ENCODE measurements at places on chromosomes 11 and 22.

DNA sequence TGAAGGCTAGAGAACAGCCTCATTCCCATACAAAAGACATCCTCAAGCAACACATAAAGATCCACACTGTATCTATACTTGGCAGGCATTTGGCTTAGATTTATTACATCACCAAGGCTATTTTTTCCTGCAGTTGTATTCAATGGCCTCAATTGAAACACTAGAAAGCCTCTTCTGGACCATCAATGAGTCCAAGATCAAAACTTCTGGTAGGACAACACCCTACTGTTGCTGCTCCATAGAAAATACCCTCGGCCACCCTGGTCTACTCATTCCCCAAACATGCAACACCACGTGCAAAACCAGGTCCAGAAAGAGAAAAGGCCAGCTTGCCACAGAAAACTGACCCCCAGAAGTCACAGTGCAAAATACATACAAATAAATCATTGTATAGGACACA is 56.9 kb upstream of the CADM1 start:
- no peak for DNase-seq

GRCh38 chr11:26964339-26964738 is 29.6 kb upstream of the FIBIN start:
- DNase-seq = no peak

GRCh38 chr11:2681408-2682145 is 18.2 kb downstream of the KCNQ1OT1 start:
- no peak for DNase-seq

- no peak for DNase-seq
Measured at GRCh38 chr22:36356708-36357624, 30.8 kb downstream of the MYH9 start.

DNA sequence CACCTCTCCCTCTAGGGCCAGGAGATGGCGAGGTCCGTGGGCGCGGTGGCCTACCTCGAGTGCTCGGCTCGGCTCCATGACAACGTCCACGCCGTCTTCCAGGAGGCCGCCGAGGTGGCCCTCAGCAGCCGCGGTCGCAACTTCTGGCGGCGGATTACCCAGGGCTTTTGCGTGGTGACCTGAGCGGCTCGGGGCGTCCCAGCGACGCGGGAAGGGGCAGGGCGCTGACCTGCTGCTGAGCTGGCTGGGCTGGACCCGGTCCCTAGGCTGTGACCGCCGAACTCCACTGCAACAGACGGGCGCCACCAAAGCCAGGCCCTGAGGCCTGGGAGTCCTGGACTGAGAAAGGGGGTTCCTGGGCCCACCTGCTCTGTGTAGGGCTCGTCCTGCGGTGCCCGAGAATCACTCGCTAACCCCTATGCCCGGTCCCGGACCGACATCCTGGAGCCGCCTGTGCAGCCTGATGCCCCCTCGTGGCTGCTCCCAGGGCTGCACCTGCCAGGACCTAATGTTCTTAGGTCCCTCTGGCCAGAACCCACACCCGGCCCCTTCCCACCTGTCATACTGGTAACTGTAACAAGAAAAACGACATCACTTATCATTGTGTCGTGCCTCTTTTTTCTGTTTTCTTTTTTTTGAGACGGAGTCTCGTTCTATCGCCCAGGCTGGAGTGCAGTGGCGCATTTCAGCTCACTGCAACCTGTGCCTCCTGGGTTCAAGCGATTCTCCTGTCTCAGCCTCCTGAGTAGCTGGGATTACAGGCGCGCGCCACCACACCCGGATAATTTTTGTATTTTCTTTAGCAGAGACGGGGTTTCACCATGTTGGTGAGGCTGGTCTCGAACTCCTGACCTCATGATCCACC is 15.0 kb downstream of the RHOD start:
- peak; percentile 63 for DNase-seq

DNA sequence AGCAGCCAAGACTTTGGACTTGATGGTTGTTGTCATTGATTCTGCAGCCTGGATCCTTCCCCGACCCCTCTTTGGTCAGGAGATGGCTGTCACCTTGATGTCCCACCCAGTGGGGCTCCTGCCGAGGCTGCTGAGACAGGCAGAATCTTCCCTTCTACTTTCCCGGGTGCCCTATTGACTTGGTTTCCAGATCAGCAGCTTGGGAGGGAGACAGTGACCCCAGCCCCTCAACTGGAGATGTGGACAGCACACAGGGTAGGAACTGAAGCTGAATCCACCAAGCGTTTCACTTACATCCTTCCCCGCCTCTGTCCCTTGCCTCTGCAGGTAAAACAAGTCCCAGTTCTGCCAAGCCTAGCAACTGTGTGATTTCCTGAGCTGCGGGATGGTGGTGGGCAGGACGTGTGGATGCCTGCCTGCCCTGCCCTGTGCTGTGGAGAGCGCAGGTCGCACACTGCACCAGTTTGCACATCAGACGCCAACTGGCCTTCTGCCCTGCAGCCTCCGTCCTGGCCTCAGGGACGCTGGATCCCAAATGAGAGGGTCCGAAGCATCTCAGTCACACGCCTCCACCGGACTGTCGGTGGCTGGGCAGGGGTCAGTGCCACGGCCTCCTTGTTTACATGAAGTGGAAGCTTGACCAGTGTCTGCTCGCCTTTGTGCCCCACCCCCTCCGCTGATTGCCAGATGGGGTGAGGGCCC is 34.6 kb downstream of the FAM83F start:
- DNase-seq = no peak

DNA sequence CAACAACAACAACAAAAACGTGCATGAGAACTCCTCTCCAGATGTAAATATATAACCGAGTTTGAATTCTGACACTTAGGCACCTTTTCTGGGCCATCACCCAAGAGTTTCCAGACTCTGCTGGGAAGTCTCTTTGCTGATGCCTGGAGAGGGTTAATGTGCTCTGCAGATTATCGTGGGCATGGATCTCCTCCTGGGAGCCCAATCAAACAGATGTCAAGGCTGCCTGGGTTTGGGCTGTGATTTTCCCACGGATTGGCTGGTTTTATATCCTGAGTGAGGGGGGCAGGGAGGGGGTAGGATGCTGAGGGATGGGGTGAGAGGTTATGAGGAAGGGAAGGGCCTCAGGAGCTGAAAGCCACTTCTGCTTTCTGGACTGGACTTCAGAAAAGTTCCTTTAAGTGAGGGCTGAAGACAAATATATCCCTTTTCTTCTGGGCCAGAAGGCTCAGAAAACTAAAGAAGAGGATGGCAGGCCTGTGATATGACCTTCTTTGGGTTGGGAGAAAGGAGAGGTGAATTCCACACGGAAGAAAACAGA is 4.2 kb downstream of the ELF5 start:
- no peak for DNase-seq

DNA sequence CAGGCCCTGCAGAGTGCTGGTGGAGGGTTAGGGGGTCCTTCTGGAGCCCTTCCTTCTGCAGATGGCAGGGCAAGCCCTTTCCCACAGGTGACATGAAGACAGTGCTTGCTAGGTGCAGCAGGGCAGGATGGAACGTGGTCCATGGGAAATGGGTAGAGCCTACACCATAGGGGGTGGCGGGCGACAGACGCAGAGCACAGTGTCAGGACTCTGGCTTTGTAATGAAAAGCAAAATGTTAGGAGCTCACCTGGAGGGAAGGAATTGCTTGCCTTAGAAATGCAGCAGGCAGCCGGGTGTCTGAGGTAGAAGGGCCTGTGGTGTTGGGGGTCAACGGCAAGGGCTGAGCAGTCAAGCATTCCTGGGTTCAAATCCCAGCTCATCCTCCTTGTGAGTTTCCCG is 54.9 kb downstream of the ARHGAP8 start:
- DNase-seq = no peak

- DNase-seq = no peak
Measured at GRCh38 chr11:8871962-8872361, 39.0 kb upstream of the AKIP1 start.

DNA sequence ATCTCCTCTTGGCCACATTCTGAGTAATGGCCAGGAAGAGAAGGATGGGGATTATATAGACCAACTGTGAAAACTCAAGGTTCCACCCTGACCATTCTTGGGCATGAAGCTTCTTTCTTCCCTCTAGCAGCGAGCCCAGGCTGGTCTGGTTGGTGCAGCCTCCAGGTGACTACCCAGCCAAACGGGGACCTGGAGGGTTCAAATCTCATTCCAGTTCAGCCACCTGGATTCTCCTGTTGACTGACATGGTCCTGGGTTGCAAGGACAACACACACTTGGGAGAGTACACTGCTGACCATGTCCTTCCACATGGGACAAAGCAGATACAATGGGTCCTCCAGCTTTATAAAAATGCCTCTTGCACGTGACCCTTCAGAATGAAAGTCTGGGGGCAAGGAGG is 67.0 kb downstream of the SHANK2 start:
- no peak for DNase-seq

DNA sequence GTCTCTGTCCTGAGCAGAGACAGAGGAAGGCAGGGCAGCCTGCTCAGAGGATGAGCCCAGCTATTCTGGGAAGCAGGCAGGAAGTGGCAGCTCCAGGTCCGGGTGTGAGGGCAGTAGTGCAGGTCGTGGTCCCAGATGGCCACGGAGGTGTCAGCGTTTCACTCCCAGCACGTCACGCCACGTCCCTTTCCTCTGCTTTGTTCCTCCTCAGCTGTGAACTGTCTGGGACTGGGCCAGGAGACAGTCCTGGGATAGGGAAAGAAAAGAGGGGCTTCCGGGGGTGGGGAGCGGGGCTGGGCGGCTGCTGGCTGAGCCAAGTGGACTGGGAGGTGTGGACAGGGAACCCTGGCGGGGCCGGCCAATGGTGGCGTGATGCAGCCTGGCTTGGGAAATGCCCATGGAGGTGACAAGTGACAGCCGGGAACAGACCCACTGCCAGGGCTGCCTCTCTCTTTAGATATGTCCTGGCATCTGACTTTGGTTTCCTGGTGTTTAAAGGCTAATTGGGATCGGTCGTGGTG is 64.7 kb downstream of the KCNQ1 start:
- DNase-seq = no peak

DNA sequence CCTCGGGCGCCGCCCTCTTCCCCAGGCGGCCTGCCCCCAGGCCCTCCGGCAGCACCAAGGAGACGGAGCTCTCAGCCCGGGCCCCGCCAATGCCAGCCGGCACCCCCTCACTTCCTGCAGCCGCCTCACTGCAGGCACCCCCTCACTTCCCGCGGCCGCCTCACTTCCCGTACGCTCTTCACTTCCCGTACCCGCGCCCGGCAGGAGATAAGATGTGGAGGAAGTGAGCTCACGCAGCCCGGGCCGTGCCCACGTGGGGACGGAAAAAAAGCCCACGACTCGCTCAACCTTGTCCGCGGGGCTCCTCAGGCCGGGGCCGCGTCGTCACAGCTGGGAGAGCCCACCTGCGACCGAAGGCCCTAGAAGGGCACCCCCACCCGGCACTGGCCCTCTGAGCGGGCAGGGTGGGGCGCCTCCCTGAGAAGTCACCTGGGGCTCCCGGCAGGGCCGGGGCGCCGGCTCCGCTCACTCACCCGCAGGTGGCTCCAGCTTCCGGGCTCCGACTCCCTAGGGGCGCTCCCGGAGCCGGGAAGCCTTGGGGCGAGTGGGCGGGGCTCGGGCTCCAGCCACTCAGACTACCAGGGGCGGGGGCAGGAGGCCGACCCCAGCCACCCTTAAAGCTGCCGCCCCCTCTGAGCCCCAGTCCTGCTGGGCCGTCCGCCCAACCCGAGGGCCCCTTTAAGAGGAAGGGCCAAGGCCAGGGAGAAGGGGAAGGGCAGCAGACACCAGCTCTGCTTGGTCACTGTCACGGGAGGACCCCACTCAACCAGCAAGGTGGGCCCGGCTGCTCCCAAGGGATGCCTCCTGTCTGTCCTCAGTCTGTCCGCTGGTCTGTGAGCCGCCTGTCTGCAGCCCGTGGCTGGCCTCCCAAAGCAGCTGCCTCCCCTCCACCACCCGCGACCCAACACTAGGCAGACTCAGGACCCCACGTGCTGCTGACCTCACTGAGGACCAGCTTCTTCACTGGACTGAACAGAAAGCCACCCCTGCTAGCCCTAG is 31.4 kb downstream of the PISD start:
- DNase-seq = peak; percentile 87

GRCh38 chr11:7977232-7977917 is 9.8 kb upstream of the EIF3F start:
- no peak for DNase-seq

GRCh38 chr11:133049244-133050019 is 482.9 kb downstream of the OPCML start:
- no peak for DNase-seq

GRCh38 chr11:27701355-27702105 is 1.3 kb upstream of the BDNF start:
- no peak for DNase-seq

GRCh38 chr22:20434773-20435172 is 2.9 kb downstream of the SCARF2 start:
- DNase-seq = no peak

DNA sequence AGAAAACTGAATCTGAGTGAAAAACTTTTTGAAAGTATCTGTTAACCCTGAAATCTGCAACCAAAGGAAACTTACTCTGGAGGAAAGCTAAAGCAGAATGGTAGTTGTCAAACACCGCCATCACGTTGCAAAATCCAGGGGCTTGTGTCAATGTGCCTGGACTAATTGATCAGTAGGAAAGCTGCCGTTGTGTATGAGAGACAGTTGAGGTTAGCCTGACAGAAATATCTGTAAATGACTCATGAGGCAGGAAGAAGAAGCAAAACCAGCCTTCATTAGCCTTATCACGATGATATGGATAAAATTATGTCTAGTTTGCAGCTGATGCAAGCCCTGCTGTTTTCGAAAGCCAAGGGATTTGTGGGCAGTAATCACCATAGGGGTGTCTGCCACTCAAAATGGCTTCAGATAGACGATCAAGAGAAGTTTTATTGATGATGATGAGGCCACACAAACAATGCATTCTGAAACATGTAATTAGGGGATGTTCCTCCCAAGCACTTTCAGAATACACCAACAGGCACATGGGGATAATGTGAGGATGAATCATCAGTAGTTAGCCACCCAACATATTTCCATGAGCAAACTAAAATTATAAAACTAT is 8.9 kb downstream of the SCGB1A1 start:
- DNase-seq = no peak

DNA sequence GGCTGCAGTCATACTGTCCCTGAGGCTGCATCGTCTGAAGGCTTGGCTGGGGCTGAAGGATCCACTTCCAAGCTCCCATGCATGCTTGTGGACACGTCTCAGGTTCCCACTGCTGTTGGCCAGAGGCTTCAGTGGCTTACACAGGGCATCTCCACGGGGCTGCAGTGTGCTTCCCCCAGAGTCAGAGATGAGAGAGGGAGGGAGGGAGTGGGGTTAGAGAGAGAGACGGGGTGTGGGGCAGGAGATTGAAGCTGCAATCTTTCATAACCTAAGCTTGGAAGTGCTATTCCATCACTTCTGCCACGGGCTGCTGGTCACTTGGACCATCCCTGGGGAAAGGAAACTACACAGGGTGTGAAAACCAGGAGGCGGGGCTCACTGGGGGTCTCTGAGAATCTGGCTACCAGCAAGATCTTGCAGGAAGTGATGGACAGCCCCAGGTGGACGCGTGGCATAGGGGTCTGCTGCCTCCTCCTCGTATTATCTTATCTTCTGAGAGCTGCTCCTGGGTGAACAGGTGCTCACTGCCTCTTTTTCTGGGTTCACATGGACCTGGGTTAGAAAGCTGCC is 63.0 kb upstream of the MYEOV start:
- no peak for DNase-seq

GRCh38 chr22:42889304-42889703 is 32.2 kb upstream of the ARFGAP3 start:
- DNase-seq = no peak

Data from T-helper 2 cell (primary cell).